NCI-H2081 (cell line): ENCODE measurements at places on chromosomes 5 and 9.

GRCh38 chr5:135246605-135246922 is 152.5 kb downstream of the MACROH2A1 start:
- no peak for DNase-seq

- no peak for DNase-seq
Observed at GRCh38 chr5:107826311-107827000, 155.7 kb upstream of the EFNA5 start.

DNA sequence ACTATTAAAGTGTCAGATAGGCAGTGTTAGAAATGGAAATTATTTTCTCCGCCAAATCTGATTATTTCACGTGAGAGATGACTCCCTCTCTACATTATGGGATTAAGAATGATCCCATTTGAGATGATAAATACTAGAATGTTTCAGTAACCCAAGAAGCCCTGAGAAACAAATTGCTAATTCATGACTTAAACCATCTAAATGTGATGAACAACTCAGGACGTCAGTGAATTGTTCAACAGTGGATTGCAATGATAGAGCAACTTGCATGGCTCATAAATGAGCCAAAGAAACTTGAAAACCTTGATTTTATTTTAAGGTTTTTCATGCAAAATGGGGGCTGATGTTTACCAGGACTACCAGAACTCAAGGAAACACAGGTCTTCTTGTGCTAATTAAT is 350.5 kb upstream of the WWC1 start:
- no peak for DNase-seq

DNA sequence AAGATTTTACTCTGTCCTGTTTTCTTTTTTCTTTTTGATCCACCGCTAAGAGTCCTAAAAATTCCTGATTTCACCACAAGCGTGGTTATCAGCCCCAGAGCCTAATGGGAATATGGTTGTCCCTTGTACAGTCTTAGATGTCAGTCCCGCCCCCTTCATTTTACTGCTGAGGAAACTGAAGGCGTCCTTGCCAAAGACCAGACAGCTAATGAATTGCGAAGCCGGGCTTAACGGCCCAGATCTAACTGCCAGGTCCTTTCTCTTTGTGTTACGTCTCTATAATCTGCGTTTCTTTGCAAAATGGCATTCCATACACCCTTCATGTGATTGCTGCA is 497 bp downstream of the NSA2 start:
- no peak for DNase-seq
